NCI-H1417 treated with DMSO at 0.1 percent for 48 hours (cell line): ENCODE measurements at places on chromosomes 7 and 10.

DNA sequence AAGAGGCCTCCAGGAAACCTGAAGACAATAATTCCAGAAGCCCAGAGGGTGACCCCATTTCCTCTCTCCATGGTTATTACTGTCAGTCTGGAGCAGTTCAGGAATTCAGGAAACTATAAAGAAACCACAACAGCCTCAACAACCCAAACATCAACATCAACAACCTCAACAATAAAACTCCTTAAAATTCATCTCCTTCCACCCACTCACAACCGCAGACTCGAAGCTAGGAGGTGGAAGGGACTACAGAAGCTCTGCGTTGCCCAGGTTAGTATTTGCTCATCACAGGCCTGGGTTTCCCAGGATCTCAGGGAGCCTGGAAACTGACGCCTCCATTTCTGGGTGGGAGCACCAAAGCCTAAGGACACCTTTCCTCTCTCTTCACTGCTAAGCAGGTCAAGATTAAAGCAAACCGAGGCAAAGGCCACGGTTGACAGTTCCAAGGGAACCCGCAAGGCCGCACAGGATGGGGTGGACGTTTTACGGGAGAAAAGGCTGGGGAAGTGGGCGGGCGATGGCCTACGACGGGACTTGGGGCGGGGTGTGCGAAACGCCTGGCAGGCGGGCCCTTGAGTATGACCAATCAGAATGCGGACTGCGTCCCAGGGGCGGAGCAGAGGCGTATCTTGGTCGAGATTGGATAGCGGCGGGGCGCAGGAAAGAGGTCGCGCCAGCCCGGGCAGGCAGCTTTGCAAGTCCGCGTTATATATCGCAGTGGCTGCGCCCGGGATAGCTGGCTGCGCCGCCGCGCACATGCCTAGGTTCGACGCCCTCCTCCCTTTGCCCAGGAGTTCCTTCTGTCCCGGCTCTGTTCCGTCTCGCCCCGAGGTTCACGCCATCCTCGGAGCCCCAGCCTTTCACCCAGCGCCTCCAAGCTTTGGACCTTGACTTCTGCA lies at the start of gene ELOVL3:
TSS of gene ELOVL3 (plus strand) at position 654 of the 896 bp plus-strand sequence. CDS start 250 bp downstream, outside the sequence.
- DNase-seq: peak; percentile 32

- DNase-seq: no peak
Measured at GRCh38 chr10:77983384-77984341, 45.7 kb downstream of the POLR3A start.

GRCh38 chr10:79401015-79401921 lies 44.2 kb downstream of the ZCCHC24 start:
- DNase-seq: no peak

DNA sequence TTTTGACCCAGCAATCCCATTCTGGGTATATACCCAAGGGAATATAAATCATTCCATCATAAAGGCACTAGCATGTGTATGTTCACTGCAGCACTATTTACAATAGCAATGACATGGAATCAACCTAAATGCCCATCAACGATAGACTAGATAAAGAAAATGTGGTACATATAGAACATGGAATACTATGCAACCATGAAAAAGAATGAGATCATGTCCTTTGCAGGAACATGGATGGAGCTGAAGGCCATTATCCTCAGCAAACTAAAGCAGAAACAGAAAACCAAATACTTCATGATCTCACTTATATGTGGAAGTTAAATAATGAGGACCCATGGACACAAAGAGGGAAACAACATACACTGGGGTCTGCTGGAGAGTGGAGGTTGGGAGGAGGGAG lies 58.0 kb upstream of the STARD3NL start:
- DNase-seq: no peak

- DNase-seq: no peak
Measured at GRCh38 chr7:16670021-16670420, 24.0 kb downstream of the BZW2 start.

DNA sequence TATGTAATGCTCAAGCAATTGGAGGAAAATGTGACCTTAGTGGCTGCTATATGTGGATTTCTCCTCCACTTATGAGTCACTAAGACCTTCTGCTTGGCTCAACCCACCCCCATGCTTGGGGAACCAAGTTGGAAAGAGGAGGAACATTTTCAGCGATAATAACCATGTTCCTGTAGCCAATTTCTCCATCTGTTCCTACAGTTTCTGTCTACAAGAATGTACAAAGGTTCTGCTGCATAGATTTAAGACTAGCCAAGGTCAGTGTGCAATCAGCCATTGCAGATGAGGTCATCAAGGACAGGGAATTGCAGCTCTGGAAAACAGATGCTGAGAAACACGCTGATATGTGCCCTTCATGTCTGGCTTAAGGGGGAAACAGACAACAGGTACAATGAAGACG lies 5.6 kb upstream of the NRCAM start:
- no peak for DNase-seq

DNA sequence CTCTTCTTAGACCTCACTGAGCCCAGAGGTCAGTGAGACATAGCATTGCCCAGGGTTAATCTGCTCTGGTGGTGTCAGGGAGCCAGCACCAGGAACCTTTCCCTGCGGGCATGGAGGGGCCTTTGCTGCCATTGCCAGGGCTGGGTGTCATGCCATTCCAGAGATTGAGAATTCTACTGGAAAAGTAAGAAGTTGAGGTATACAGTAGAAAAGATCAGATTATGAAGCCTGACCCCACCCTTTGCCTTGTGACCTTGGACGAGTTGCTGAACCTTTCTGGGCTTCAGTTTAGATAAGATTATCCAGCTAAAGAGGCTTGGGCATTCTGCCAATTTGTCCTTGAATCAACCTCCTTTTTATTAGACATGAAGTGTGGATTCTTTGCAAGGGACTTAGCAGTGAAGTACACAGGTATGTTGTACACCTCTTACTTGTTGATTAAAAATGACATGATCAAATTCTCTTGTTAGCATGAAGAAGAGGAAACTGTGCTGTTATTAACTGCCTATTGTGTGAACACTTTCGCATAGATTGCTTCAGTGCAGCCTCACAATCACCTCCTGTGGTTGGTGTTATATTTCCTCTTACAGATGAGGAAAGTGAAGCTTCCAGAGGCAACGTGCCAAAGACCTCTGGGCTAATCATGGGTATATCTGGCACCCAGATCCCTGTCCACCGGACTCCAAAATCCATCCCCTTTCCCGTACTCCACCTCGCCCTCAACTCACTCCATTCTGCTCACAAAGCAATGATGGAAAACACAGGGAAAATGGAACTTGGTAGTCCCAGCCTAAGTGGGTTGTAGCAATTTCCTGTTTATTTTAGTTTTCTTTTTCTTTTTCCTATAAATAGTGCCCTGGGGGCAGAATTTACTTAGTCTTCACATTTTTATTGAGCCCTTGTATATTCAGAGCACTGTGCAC lies 151.3 kb downstream of the CAMK1D start:
- DNase-seq: no peak
